ENCODE measurements at places on chromosomes 13 and 19.
A peak's percentile ranks its signal among the peaks of the same experiment; 100 is the strongest.

DNA sequence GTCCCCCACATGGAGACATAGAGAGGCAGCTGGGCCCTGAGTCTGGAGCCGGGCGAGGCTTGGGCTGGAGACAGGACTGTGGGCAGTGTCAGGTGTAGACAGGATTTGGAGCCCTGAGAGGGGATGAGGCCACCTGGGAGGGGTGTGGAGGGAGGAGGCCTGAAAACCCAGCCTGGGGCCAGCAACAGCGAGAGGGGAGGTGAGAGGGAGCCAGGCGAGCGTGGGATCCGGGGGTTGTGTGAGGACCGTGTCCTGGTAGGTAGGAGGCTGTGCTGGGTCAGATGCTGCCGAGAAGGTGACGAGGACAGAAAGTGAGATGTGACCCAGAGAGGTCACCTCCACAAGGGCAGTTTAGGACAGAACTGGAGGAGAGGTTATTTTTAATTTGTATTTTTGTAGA is 7.4 kb downstream of the MPND start:
- peak; percentile 29 for DNase-seq

GRCh38 chr13:110284779-110285484 is 22.0 kb downstream of the COL4A1 start:
- no peak for DNase-seq

DNA sequence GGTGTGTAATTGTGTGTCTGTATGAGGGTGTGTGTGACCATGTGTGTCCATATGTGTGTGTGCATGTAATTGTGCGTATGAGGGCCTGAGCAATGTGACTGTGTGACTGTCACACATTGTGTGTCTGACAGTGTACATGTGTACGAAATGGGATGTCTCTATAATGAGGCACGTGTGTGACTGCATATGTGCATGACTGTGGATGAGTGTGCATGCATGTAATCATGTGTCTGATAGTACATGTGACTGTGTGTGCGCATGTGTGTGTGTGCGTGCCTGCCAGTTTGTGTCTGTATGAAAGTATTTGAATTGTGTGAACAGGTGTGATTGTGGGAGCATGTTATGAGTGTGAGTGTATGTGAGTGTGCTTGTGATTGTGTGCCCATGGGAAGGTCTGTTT is 2.2 kb upstream of the ACSBG2 start:
- DNase-seq: no peak

GRCh38 chr13:76852986-76853385 is 33.2 kb downstream of the KCTD12 start:
- no peak for DNase-seq

DNA sequence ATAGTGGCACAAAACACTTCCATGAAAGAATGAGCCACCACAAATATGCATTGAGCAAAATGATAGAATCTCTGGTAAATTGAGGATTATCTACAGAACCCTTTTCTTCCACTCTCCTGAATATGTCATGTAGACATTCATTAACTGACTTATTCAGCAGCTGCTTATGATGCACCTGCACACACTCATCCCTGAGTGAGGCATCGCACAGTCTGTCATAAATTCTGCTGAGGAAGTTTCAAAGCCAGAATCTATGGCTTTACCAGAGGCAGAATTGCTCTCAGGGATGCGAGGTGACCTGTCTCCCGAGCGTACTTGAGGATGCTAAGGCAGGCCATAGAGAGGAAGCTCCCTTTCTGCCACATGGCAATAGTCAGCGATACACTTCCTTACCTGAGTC is 1090.2 kb downstream of the UQCRFS1 start:
- no peak for DNase-seq

- DNase-seq: no peak
These were observed 123.7 kb downstream of the KL start for GRCh38 chr13:33139780-33140535.

All from D341Med (cell line).